ENCODE measurements at places on chromosomes 12 and 14.

GRCh38 chr14:92647797-92648279, 100.6 kb downstream of the LGMN start:
- DNase-seq, result no peak

DNA sequence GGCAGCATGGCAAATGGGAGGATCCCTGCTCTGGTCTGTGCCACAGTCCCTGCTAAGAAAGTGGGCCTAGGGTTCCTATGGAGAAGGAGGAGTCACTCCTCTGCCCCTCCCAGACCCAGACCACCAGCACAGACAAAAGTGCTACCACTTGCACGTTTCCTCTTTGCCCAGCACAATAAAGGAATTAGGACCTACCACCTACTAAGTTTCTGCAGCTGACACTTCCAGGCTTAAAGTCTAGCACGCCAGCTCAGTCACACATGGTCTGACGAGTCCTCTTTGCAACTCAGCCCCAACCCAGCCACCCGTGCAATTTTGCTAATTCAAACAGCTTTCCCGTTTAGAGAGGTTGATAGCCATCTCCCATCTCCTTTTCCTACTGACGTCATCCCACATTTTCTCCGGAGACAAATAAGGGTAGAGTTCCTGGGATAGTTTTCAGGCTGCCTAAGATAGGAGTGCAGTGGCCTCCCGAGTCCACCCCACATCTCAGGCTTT, 66.2 kb upstream of the PTGR2 start:
- DNase-seq, result no peak

- DNase-seq, result no peak
Observed at GRCh38 chr12:32843528-32844095, 53.0 kb downstream of the PKP2 start.

GRCh38 chr12:68139941-68140340, 19.6 kb downstream of the IFNG start:
- no peak for DNase-seq

- DNase-seq, result no peak
Observed at GRCh38 chr12:114902665-114903064, 218.7 kb upstream of the TBX3 start.

DNA sequence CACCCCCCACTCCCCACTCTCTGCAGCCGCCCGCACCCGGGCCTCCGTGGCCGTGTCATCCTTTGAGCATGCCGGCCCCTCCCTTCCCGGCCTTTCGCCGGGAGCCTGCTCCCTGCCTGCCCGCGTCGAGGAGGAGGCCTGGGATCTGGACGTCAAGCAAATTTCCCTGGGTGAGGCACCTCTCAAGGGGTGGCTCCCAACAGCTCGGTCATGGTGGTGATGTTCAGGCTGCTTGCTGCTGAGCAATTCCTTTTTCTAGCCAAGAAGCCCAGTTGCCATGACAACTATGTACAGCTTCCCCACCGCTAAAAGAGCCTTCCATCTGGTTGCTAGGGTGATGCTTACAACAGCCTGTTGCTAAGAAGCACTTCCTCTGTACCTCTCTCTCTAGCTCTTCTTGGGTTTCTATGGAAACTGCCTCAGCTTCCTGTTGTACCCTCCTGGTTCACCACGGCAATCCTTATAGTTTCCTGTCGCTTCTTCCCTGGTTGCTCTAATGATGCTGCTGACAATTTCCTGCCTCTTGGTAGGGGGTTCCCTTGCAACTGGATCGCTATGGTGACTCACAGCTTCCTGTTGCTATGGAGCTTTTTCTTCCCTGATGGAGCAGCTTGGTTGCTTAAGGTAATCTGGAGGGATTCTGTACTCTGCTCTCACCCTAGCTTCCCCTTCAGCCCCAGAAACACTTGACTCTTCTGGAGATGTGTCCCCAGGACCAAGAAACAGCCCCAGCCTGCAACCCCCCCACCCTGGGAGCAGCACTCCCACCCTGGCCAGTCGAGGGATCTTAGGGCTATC, 11.0 kb downstream of the ZNF219 start:
- peak; percentile 68 for DNase-seq

DNA sequence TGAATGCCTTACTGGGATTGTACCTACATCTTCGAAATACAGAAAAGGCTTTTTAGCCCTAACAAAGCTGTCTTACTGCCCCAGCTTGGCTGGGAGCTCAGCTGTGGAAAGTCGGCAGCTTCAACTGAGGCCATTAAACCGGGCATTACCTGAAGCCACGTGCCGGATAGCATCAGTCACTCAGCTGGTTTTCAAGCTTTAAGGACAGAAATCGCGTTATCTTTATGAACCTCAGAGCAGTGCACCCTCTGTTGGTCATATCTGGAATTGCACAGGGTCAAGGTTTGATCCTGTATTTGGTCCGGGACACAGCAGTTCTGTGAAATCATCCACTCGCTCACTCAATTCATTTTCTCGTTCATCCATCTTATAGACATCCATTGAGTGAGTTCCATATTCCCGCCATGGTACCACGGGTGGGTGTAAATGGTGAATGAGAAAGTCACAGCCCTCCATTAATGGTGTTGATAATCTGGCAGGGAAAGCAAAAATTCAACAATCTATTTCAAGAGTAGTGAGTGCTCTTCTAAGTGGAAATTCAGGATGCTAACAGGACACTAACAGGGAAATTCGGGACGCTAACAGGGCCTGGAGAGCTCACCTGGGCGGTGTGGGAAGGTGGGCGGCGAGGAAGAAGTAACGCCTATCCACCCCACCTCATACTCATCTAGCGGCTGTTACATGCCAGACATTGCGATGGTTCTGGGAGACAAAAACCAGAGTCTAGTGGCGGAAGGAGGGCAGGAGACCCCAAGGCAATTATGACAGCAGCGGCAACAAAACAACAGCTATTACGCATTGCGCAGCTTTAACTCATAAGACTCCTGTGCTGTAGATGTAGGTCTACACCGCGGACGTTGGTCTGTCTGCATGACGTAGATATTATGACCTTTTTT, 60.6 kb upstream of the TCL1A start:
- DNase-seq, result peak; percentile 48

DNA sequence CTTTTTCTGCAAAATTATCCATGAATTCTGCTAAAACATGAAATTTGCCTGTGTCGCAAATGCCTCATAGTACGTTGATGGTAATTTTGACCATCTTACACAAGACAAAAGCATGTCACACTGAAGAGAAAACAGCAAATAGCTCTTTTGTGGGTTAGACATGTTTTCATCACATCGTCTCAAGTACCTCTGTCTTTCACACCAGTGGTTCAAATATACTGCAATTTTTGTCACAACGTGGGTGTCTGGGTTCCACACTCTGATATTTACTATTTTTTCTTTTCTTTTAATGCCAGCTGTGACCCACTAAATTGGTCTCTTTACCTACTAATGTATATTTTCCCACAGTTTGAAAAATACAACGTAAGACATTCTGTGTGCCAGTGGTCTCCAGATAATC, 10.4 kb downstream of the KLRB1 start:
- no peak for DNase-seq

- no peak for DNase-seq
Observed at GRCh38 chr14:68384881-68385280, 408.0 kb downstream of the ZFP36L1 start.

DNA sequence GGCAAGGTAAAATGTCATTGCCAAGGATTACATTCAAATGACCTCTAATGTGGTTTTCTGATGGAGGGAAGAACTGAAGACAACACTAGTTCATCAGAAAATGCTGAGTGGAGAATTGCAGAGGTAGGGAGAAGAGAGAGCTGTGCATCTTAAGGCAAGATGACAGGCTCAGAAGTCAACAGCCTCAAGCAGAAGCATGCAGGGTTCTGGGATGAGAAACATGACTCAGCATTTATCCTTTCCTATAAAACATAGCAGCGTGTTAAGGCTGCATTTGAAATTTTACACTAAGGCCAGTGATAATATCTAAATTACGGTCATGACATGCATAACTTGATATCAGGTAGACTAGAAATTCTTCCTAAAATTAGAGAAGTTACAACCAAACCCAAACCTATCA, 53.7 kb upstream of the DYRK2 start:
- no peak for DNase-seq

DNA sequence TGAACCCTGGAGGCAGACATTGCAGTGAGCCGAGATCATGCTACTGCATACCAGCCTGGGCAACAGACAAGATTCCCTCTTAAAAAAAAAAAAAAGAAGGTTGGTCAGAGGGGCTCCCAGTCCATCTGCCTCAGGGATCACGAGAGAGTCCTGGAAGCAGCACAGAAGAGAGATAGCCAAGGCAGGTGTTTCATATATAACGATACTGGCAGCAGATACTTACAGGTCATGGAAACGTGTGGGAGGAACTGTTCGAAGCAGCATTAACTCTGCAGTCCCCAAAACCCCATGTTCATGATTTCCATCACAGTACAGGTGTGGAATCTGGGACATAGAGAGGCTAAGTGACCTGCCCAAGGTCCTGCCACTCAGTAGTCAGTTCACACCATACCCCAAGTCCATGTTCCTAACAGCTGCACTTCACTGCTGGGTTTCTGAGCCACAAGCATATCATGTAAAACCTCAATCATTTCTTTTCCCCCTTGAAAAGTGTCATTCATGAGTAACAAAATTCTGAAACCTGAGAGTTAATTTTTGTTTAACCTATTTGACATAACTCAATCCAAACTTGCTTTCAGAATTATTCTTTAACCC, 16.7 kb downstream of the CDK2AP1 start:
- DNase-seq, result no peak

GRCh38 chr12:20000229-20000849, 368.0 kb upstream of the PDE3A start:
- DNase-seq, result no peak

DNA sequence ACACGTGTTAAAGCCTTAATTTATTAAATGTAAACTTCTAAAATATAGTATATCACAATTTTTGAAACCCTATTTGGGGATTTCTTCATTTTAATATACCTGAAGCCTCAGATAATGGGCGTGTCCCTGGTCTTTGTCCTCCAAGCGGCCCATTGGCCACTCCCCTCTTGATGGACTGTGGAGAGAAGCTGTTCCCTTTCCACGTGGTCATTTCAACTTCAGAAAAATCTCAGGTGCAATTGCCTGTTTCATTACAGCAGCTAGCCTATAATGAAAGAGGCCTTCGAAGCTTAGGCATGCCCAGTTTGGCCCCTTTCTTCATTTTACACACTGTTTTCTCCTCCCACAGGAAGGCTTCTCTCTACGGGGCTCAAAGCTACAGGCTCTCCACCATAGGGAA, 131.4 kb upstream of the ARHGAP5 start:
- DNase-seq, result no peak

GRCh38 chr12:70756118-70756517, 118.9 kb upstream of the PTPRB start:
- DNase-seq, result no peak

DNA sequence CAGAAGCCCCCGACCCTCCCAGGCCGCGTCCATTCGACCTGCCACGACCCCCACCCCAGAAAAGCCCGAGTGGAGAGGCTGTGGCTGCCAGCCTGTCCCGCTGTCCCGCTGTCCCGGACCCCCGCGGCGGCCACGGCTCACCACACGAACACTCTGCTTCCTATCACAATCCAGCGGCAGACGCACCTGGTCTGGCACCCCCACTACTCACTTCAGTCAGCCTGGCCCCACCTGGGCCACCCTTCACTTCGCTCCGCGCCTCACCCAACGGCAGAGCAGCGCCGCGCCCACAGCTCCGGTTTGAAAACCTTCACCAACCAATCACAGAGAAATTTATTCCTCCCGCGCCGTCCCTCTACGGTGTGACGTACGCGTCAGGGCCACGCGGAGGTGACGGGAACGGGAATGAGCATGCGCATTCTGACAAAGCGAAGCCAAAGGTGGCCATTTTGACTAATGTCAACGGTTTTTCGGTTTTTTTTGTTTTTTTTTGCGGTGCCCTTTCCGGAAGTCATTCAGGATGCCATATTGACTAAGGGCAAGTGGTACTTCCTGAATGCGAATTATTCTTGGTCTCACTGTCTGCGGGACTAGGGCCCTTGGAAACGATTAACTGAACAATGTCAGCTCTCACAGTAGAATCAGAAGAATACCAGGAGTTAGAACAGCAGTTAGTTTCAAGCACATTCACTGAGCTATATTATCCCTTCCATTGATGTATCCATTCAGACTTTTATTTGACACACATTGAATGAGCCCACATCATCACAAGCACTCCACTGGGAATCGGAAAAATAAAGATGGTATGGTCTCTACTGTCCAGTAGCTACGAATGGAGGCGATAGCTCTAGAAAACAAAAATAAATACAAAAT, at the start of gene RACGAP1:
Gene RACGAP1 (minus strand): TSS at position 308 of the 873 bp plus-strand sequence. CDS start 8,779 bp downstream, outside the sequence.
- DNase-seq, result peak; percentile 89

GRCh38 chr12:91009319-91009950, 4.7 kb upstream of the EPYC start:
- no peak for DNase-seq

- DNase-seq, result peak; percentile 63
Observed at GRCh38 chr12:121534495-121535148, 46.2 kb downstream of the KDM2B start.

DNA sequence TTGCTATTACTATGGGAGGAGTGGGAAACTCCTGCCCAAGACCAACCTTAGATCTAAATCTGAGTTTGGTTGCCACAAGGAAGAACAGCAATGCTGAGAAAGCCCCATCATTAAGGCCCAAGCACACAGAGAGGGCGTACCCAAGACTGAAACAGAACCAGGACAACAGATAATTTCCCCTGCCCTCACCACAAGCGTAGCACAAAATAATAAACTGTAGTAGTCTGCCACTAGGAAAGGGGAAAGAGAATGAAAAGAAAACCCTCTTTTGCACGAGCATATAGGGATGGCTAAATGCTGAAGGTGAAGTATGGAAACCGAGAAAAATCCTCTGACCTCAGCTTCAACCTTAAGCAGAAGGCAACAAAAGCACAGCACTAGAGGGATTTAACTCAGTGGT, 76.5 kb upstream of the DHRS4 start:
- no peak for DNase-seq

- DNase-seq, result no peak
Observed at GRCh38 chr12:52813885-52814709, at the start of gene KRT4. TSS of gene KRT4 (minus strand) at chr12:52814116. CDS start at chr12:52814058, 58 bp downstream.

DNA sequence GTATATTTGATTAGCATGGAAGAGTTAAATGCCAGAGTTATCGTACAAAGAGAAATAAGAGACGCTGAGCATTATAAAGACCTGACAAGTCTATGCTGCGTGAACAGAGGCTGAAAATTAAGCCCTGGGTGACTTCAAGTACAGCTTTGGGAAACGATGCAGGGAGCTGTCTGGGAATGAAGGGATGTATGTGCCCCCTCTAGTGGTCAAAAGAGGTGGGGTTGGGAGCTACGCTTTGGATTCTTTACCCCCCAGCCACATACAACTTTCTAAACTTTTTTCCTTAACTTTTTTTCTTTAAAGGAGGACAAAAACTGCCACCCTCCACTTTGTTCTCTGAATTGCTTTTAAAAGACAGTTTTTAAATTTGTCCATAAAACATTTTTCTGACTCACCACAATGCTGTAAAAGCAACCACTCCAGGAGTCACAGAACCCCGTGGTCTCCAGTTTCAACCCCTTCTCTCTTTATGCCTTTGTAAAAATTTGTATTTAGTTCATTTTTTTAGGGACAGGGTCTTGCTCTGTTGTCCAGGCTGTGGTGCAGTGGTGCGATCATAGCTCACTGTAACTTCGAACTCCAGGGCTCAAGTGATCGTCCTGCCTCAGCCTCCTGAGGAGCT, 59.4 kb downstream of the ZNF664 start:
- DNase-seq, result no peak

GRCh38 chr12:67797185-67797741, 148.7 kb downstream of the DYRK2 start:
- DNase-seq, result no peak

GRCh38 chr14:104576232-104576969, 3.2 kb upstream of the C14orf180 start:
- DNase-seq, result no peak

- DNase-seq, result no peak
Observed at GRCh38 chr12:81956468-81956860, 197.3 kb upstream of the PPFIA2 start.
